Esophagus mucosa (tissue), 1 donor: ENCODE measurements at places on chromosomes 12 and 14. TPM values are rescaled to one million over a fixed set of nuclear protein-coding genes. Genes with fewer than 3 reads are reported as not detected.

GRCh38 chr12:115079760-115080159 lies 395.8 kb upstream of the TBX3 start:
- ATAC-seq: no peak

The SLC6A15 gene
- total RNA-seq: 19.4 TPM

- no peak for ATAC-seq
Observed at GRCh38 chr14:101082036-101082435, 178.5 kb upstream of the RTL1 start.

The HNRNPC gene
- 415 TPM for total RNA-seq

The PRORP gene
- 17.5 TPM for total RNA-seq

The NEUROD4 gene
- total RNA-seq: not detected

GRCh38 chr14:99192028-99192621 lies 79.9 kb downstream of the BCL11B start:
- ATAC-seq: peak; percentile 60

DNA sequence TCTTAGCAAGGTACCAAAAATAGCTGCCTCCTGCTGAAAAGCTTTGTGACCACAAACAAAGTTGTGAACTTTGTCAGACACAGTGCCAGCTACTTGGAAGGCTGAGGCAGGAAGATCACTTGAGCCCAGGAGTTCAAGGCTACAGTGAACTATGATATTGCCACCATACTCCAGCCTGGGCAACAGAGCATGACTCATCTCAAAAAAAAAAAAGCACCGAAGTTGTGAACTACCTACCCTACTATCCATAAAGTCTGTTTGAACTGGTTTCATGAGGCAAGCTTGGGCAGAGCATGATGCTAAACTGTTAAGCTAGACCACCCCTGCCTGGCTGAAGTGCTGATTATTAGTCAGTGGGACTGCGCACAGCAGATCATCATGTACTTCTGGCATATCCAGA lies 75.5 kb downstream of the RAD52 start:
- ATAC-seq: peak; percentile 87

GRCh38 chr14:82999802-83000201 lies 1466.1 kb upstream of the SEL1L start:
- no peak for ATAC-seq

The CDKN3 gene
- 17.7 TPM for total RNA-seq

GRCh38 chr12:16197600-16197999 lies 79.9 kb downstream of the SLC15A5 start:
- no peak for ATAC-seq

The ST8SIA1 gene
- total RNA-seq: 1.5 TPM

DNA sequence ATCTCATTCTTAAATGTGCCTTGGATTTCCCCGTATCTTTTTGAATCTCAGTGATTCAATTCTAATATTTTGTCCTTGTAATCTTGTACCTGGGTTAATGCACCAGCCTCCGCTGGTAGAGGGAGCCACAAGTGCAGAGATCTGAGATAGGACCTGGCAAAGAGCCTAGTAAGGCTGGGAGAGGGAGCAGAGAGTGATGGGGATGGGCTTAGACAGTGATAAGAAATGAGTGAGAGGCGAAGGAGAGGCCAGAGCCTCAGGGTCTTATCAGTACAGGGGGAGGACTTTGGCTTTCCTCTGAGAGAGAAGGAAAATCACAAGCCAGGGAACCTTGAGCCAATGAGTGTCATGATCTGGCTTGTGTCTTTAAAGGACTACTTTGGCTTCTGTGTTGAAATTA lies 30.5 kb upstream of the LMNTD1 start:
- no peak for ATAC-seq

The PLBD1 gene
- total RNA-seq: 56.5 TPM

DNA sequence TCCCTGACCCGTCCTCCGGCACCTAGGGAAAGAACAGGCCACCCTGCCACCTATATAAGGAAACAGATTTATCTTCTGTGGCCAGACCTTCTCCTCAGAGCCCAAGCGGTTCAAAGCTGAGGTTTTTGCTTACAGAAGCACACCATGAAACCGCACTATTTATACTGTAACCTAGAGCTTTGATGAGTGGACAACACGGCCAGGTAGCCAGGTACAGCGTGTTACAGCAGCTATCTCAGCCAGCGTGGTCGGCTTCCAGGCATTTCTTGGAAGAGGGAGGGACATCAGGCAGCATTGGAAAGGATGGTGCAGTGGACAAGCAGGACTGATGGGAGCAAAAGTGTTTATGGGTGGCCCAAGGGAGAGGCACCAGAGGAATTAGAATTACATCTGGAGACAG lies 34.4 kb downstream of the TTC7B start:
- peak; percentile 24 for ATAC-seq

DNA sequence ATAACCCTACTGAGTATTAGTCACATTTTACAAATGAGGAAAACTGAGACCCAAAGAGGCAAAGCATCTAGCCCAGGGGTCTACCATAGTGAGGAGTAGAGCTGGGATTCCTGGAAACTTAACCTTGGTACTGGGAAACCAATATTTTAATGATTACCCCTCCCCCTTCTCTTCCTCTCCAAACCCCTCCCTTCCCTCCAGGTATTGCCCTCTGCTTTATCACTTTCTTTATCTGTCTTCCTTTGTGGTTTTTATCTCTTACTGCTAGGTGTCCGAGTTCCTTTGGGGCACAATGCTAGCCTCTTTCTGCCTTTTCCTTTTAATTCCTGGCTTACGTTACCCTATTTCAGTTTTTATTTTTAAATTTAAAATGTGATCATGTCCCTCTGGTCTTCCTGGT lies 2.8 kb downstream of the GABARAPL1 start:
- no peak for ATAC-seq

GRCh38 chr14:62558451-62558850 lies 486.8 kb downstream of the KCNH5 start:
- ATAC-seq: no peak

The HOXC4 gene
- 5.1 TPM for total RNA-seq

The BEST3 gene
- not detected for total RNA-seq

GRCh38 chr12:50597200-50598195 lies 92.7 kb downstream of the DIP2B start:
- ATAC-seq: peak; percentile 90

DNA sequence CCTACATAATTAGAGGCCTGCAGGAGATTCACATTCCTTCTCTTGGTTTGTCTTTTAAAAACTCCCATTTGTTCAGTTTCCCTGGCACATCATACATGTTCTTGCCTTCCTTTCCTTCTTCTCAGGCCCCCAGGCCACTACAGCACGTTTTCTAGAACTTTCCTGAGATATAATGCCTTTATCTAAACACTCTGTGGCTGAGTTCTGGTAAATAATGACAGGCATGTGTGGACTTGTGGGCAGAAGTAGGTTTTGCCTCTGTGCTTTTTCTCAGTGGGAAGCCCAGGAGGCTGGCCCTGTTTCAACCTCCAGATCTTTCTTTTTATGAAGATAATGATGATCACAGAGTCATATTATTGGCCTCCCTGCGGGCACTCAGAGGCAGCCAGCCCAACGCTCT lies 117.2 kb downstream of the TMX1 start:
- no peak for ATAC-seq

The ALDH1L2 gene
- total RNA-seq: 6.0 TPM

DNA sequence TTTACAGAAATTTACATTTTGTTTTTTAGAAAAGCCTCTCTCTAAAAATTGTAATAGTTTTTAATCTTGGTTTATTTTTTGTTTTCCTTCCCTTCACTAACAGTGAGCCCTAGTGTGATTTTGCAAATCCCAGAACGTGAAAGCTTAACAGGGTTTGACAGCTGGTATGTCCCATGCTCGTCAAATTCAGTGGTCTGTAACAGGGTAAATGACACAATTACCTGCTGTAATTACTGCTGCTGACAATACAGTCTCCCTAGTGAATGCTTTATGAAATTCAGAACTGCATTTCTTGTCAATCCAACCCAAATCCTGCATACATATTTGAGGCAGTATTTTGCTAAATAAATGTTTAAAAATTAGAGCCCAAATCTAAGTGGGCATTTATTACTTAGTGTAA lies 249.2 kb downstream of the NELL2 start:
- ATAC-seq: no peak

DNA sequence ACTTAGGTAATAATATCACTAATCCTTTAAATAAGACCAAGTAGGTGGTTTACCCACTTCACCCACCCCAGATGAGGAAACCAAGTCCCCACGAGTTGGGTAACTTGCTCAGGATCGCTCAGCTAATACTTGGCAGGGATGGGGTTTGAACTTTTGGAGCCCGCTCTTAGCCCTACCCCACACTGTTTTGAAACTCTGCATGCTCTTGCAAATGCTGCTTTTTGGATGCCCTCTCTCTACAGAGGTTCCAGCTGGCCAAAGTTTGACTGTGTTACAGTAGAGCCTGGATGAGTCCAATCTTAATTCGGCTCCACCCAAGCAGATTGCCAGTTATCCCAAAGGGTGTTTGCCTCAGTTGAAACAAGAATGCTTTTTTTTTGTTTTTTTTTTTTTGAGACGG lies 6.8 kb downstream of the PLEKHG3 start:
- ATAC-seq: no peak

The GLIPR1L1 gene
- total RNA-seq: not detected

The KLHDC1 gene
- total RNA-seq: 1.5 TPM

The SLC5A8 gene
- total RNA-seq: not detected

DNA sequence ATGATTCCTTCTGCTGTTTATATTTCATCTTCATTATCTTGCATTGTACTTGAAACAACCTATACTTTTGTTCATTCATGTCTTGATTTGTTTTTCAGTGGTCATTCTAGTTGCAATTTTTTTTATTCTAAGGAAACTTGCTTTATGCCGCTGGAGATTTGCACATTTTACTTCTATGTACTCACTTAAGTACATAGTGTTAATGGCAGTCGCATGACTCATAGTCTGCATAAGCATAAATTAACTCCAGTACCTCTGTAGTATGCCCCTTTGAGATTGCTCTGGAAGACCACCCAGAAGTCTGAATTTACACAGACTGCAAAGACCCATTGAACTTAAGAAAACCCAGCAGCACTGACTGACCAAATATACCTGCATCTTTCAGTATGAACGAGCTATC lies 77.0 kb downstream of the MSRB3 start:
- no peak for ATAC-seq

GRCh38 chr14:69263364-69263763 lies 3.4 kb downstream of the GALNT16 start:
- ATAC-seq: no peak

The MYF5 gene
- not detected for total RNA-seq
